ENCODE measurements at places on chromosomes 13 and 19.
A peak's percentile ranks its signal among the peaks of the same experiment; 100 is the strongest.

- no peak for DNase-seq
Measured at GRCh38 chr13:42041011-42041683, 7.3 kb upstream of the DGKH start.

- no peak for DNase-seq
Measured at GRCh38 chr13:53151336-53152056, 122.9 kb downstream of the OLFM4 start.

DNA sequence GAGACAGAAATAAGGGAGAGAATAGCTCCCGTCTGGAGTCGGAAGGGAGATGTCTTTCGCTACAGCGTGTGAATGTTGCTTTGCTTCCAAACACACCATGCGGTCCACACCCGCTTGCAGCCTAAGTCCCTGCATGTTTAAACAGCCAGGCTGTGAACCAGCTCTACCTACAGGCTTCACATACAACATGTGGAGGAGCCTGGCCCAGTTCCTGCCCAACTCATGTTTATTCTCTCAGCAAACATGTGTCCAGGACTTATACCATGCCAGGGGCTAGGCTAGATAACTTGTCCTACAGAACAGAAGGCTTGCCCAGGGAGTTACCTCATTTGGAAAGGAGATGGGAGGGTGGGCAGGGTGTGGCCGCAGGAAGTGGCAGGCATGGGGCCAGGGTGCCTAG, 181.5 kb downstream of the FOXO1 start:
- no peak for DNase-seq

GRCh38 chr19:36807029-36807428, 31.2 kb downstream of the ZNF790 start:
- DNase-seq = no peak

DNA sequence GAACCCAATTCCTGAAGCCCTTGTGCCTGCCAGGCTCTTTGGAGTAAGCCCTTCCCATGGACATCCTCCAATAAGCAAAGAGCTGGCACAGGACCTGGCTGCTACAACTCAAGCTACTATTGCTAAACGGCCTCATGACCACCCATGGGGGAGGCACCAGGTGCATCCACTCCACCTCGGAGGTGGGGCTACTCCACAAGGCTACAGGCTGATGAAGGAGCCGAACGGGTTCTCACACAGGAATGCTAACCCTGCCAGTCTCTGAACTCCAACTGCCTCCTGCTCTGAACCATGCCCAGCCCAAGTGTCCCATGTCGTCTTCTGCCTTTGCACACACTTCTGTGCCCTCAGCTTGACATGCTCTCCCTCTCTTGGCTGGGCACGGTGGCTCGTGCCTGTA, 10.0 kb downstream of the SYMPK start:
- DNase-seq = no peak

GRCh38 chr13:70523622-70524021, 415.4 kb upstream of the KLHL1 start:
- no peak for DNase-seq

DNA sequence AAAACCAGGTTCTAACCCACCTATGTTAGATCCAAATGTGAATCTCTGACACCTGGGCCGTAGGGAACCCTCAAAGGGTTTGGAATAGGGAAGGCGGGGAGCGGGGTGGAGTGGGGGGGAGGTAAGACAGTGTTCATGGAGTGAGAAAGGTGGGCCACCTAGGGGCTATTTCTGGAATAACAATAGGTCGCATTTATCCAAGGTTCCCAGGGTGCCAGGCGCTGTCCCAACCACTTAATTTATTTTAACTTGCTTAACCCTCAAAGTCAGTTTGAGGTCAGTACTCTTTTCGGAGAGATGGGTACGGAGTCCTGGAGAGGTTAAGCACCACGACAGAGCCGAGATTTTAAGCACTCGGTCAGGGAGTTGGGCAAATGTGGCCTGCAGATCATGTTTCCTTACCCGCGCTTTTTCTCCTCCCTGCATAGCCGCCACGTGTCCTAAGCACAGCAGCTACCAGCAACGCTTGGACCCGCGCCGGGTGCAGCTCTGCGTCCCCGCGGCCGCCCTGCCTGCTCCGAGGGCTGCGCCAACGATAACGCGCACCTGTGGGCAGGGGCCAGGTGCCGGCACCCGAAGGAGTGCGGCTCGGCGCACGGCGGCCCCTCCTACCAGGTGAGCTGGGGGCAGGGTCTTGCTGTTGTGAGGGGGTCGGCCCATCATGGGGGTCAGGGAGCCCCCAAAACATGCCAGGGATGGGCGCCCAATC, 25.0 kb upstream of the FXYD3 start:
- no peak for DNase-seq

- DNase-seq = peak; percentile 74
Measured at GRCh38 chr19:42024622-42025111, 30.6 kb upstream of the ATP1A3 start.

GRCh38 chr19:52689843-52690368, 44.9 kb downstream of the ZNF611 start:
- DNase-seq = peak; percentile 5

GRCh38 chr19:46113726-46114125, 10.8 kb downstream of the IGFL3 start:
- no peak for DNase-seq

DNA sequence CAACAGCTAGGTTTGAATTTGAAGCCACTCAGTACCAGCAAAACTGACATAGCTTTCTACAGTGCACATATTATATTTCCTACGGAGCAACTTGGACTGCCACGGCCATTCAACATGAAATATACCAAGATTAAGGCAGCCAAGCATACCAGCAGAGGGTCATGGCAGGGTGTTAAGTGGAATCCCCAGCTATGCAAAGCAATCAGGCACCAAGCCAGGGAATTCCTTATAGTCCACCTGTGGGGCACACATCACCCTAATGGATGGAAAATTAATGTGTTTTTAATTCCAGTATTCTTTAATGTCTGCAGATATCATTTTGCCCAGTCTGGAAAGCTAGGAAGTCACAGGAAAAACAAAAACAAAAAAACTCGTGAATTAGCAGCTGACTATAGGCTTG, 1190.3 kb downstream of the EFNB2 start:
- DNase-seq = no peak

- DNase-seq = no peak
Measured at GRCh38 chr13:46683676-46684260, 113.2 kb downstream of the ESD start.

DNA sequence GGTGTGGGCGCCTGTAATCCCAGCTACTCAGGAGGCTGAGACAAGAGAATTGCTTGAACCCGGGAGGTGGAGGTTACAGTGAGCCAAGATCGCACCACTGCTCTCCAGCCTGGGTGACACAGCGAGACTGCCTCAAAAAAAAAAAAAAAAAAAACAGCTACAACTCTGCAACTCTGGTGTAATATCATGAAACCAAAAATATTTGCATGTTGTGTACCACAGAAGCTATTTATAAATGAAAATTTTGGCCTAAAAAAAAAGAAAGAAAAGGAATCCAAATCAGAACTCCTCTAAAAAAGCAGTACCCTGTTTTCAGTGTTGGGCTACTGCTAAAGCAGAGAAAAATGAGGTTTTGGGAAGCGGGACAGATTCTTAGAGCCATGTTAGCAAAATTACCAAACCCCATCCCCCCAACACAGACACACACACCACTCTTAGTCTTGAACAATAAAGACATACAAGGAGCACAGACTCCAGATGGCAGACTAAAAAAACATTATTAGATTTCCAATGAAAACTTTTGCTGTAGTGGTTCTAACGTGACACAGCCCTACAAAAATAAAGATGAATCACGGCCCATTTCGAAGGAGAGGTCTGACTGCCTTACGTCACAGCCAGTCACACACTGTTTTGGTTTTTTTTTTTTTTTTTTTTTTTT, 51.5 kb downstream of the INSR start:
- no peak for DNase-seq

GRCh38 chr19:30752876-30753275, 380.7 kb downstream of the ZNF536 start:
- DNase-seq = no peak

DNA sequence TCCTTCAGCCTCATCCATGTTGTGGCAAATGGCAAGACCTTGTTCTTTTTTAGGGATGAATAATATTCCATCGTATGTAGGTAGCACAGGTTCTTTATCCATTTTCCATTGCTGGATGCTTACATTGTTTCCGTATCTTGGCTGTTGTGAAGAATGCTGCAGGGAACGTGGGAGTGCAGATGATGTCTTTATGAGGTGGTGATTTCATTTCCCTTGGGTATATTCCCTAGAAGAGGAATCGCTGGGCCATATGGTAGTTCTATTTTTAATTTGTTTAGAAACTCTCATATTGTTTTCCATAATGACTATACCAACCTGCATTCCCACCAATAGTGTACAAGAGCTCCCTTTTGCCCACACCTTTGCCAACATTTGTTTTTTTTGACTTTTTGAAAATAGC, 186.3 kb upstream of the TMTC4 start:
- DNase-seq = no peak

DNA sequence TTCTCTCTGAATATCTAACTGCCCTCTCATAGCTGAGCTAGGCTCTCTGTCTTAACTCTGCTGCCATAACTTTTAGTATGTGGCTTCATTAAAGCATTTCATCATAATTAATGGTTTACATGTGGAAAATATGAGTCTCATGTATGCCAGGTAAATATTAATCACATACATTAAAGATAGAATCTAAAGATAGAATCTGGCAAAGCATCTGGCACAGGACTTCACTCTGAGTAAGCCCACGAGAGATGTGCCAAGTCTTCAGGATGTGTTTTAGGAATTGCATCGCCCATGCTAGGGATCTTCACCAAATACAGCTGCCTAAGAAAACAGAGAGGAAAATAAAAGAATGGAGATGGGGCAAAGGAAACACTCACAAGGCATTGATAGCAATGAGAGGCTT, 285.8 kb downstream of the DIAPH3 start:
- no peak for DNase-seq

DNA sequence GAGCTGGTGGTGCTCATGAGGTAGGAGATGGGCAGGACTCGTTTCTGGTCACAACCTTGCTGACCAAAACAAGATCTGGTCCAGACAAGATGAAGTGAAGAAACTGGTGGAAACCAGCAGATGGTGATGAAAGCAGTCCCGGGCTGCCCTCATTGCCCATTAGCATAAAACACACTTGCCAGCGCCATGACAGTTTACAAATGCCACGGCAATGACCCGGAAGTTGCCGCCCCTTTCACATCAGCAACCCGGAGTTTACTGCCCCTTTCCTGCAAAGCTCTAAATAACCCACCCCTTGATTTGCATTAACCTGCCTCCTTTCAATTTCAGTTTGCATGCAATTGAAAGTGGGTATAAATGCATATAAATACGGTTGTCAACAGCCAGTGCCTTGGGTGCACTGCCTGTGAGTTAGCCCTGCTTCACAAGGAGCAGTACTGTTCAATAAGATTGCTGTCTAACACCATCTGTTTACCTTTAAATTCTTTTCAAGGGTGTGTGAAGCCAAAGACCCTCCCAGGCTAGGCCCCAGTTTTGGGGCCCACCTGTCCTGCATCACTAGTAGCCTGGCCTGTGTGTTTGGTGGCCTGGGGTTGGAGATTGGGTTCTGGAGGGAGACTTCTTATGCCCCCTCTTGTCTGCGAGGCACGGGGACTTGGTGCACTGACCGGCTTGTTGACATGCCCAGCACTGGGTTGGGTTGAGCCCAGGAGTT, 38.8 kb downstream of the CHST8 start:
- no peak for DNase-seq

GRCh38 chr13:22336460-22336859, 665.6 kb downstream of the FGF9 start:
- DNase-seq = no peak

- DNase-seq = no peak
Measured at GRCh38 chr13:114057166-114058050, 75.0 kb downstream of the RASA3 start.

GRCh38 chr13:29999492-30000369, 149.3 kb upstream of the UBL3 start:
- DNase-seq = no peak

- no peak for DNase-seq
Measured at GRCh38 chr13:87999240-87999700, 328.1 kb downstream of the SLITRK5 start.

DNA sequence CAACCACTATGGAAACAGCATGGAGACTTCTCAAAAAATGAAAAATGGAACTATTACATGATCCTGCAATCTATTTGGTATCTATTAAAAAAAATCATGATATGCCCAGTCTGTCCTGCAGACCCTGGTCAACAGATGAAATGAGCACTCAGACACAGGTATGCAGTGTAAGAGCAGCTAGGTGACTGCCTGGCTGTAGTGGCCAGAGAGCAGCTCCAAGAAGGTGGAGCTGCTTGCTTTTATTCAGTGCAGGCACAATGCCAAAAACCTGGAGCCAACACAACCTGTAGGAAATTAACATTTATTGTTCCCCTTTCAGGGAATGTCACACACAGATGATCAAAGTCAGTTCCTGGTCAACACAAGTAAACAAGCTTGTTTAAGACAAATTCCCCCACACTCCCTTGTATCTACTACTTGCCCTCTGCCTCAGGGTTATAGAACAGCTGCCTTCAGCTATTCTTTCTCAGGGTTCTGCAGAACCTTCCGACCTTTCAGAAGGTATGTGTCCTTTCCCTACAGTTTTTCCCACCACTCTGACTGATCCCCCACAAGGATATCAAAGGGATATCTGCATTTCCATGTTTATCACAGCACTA, 933.7 kb upstream of the SLITRK5 start:
- DNase-seq = no peak

GRCh38 chr13:100694722-100695508, 20.3 kb upstream of the TMTC4 start:
- no peak for DNase-seq

DNA sequence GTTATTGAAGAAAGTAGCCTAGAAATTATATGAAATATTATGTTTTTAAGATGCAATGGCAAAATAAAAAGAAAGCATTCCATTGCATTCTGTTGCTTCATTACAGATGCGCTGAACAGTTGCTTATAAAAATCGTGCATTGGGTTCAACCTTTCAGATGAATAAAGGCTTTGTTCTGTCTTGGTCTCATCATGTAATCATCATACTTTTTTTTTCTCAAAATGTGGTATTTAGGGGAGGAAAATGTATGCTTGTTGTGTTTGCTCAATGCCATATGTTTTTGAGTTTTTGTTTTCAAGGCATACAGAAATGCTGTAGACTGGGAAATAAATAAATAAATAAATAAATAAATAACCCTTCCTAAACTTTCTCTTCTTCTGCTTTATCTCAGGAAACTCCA, 1.1 kb upstream of the MBNL2 start:
- no peak for DNase-seq

GRCh38 chr13:49499889-49500660, 4.3 kb downstream of the PHF11 start:
- no peak for DNase-seq

GRCh38 chr19:44050740-44051649, 841 bp upstream of the ZNF223 start:
- DNase-seq = no peak

DNA sequence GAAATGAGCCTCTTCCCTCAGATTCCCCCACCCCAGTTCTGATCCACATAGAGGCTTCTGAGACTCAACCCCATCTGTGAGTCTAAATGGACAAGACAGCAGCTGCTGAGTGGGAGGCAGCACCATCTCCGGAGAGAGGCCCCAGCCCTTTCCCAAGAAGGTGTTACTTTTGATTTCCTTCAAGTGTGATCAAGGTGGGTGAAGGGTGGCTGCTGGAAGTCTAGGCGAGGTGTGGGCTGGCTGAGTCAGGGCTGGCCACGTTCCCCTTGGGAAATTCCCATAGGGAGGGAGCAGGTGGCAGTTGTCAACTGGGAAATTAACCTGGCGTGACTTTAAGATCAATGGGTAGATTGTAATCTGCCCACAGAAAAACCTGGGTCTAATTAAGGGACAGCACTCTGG, 148.0 kb downstream of the FOXO1 start:
- DNase-seq = no peak

All from cerebellar nuclear complex (tissue), 1 donor.